ENCODE measurements at places on chromosomes 16 and 17.

DNA sequence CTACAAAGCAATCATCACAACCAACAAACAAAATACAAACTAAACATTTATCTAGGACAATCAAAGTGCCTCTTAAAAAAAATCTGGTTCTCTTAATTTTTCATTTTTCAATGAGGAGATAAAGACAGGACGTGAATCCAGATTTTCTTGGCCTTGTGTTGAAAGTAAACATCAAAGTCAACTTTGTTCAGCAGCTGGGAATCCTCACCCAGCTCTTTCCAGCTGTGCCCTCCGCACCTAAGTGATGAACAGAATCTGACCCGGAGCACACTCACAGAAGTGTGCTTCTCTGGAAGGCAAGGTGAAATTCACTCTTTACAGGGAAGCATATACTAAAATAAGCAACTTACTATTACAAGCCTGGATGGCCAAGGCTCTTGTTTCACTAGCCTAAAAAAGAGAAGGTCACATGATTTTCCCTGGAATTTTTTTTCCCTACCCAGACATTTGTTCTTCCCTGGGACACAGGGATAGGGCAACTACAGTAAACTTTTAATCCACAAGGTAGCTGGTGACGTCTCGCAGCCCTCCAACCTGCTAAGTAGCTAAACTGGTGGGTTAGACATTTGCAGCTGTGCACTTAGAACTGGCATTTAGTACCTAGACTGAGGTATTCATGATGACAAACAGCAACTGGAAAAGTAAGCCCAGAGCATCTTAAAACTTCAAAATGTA lies 3.2 kb downstream of the WIPI1 start:
- no peak for DNase-seq

DNA sequence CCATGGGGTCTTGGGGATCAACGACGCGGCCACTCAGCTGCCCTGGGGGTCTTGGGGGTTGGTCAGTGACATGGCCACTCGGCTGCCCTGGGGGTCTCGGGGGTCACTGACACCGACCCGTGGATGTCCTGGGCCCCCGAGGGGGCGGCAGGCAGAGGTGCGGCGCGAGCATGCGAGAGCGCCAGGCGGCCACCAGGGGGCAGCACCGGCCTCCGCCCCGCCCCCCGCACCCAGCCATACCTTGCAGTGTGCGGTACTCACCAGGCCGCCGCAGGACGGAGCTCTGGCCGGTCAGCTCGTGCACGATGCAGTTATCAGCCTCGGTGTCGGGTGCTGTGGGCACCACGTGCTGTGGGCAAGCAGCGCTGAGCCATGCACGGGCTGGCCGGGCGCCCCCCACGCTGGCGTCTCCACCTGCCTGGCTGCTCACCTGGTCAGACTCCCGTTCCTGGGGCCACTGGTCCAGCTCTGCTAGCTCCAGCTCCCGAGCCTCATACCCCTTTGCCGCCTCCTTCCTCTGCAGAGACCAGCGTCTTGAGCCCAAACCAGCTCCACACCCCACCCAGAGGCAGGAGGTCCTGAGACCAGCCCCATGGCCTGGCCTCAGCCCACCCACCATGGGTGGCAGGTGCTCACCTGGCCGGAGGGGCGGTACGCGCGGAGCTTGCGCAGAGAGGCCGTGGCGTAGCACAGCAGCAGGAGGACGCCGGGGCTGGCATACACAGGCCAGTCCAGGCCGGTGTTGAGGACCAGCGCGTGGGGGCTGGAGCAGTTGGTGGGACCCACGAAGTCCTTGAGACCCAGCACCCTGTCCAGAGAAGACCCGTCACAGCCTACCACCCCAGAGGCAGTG lies 31.2 kb downstream of the CTU2 start:
- DNase-seq, result no peak

DNA sequence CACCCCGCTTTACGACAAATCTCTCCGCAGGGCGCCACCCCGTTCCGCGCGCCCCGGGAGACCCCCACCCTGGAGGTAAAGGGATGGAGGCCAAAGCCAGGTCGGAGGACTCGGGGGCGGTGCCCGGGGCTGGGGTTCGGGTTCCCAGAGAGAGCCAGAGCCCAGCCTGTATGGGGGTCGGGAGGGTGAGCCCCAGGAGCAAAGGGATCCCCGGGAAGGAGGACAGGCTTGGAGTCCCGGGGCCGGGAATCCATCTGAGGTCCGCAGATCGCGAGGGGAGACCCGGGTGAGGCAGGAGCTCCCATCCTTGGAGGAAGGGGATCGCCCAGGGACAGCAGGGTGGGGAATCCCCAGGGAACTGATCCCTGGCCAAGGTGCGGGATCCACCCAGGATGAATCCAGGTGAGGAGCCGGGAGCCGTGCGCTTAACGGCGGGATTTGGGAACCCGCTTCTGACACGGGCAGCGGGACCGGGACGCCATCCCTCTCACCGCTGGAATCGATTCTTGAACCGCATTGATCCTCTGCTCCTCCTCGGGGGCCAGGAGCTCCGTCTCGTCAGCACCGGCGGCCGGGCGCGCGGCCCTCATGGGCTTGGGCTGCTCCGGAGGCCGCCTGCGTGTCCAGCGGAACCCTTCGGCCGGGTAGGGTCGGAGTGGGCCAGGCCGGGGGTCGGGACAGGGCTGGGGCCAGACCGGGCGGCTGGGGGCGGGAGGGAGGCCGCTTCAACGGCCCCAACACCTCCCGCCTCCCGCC lies at the start of gene MMD:
Gene MMD (minus strand): TSS at position 657 of the 756 bp plus-strand sequence. CDS start 140 bp downstream, at position 517.
- DNase-seq, result no peak

GRCh38 chr17:72560303-72561247 lies 439.8 kb downstream of the SOX9 start:
- DNase-seq, result no peak

DNA sequence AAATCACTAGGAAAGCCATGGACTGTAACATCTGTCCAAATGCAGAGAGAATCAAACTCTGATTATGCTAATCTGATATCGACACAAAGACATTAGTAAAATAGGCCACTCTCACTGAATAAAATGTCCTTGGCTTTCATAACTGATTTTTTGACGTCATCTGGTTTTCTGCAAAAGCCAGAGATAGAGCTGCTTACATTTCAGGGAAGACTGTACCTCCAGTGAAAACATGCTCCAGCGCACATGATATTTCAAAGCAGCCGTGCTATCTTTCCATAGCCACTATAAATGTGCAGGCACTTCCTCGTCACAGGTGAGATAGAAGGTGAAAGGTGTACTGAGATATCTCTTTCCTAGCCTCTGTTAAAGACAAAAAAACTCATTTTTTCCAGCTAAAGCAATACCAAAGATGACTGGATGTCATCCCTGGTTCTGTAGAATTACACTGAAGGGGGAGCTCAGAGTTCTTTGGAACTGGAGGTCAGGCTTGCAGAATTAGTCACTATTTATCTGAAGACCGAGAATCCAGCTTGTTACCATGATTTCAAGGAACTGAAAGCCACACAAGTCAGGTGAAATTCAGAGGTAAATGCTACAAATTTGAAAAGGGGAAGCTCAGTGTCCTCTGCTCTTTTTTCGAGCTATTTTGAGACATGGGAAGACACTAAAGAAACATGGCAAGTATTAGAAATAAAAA lies 249.5 kb downstream of the CA10 start:
- DNase-seq, result no peak

DNA sequence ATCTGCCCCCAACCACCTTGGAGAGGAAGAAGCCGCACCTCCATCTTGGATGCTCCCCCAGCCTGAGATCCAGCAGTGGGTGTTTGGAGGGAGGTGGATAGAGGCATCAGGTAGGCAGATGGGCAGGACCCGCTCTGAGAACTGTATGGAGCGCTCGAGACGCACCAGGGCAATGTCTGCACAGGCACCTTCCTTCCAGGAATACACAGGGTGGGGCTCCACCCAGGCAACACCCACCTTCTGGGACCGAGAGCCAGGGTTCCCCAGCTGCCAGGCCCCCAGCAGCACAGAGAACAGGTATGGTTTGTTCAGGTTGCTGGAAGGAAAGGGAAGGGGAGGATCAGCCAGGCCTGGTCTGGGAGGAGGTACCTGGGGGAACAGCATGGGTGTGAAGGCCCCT lies 2.4 kb downstream of the PRSS22 start:
- no peak for DNase-seq

DNA sequence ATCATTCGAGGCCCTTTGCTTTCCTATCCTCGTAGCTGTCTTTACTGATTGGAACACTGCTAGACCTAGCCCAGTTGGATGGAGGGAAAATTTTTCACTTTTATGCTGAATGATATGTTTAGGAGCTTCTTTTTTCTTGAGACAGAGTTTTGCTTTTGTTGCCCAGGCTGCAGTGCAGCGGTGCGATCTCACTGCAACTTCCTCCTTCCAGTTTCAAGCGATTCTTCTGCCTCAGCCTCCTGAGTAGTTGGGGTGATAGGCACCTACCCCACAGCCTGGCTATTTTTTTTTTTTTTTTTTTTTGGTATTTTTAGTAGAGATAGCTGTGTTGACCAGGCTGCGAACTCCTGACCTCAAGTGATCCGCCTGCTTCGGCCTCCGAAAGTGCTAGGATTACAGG lies 17.3 kb upstream of the PSMC5 start:
- DNase-seq, result no peak

DNA sequence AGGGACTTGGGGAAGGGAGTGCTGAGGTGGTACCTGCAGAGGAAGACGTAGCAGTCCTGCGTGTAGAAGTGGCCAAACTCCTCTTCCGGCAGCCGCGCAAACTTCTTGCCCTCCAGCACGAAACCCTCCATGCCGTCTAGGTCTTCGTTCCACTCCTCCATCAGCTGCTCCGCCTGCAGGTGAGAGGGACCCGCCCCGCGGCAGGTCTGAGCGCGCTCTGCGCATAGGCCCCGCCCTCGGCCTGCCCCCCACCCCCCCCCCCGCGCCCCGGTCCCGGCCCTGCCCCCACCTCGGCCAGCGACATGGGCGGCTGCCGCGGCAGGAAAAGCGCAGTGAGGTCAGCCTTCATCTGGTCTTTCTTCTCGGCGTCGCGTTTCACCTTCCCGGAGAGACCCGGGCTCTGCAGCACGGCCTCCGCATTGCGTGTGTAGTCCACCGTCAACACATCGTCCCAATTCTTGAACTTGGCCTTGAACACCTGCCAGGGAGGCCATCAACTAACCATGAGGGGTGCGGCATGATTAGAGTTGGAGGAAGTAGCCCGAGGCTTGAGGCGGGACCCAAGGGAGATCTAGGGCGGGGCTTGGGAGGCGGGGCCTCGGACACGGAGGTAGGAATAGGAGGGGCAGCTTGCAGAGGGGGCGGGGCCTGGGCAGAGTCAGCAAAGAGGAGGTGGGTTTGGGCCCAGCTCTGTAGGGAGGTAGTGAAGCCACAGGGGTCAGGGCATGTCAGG lies 11.5 kb downstream of the FLII start:
- DNase-seq, result no peak

- no peak for DNase-seq
Measured at GRCh38 chr17:27755706-27756466, 44.4 kb downstream of the NOS2 start.

DNA sequence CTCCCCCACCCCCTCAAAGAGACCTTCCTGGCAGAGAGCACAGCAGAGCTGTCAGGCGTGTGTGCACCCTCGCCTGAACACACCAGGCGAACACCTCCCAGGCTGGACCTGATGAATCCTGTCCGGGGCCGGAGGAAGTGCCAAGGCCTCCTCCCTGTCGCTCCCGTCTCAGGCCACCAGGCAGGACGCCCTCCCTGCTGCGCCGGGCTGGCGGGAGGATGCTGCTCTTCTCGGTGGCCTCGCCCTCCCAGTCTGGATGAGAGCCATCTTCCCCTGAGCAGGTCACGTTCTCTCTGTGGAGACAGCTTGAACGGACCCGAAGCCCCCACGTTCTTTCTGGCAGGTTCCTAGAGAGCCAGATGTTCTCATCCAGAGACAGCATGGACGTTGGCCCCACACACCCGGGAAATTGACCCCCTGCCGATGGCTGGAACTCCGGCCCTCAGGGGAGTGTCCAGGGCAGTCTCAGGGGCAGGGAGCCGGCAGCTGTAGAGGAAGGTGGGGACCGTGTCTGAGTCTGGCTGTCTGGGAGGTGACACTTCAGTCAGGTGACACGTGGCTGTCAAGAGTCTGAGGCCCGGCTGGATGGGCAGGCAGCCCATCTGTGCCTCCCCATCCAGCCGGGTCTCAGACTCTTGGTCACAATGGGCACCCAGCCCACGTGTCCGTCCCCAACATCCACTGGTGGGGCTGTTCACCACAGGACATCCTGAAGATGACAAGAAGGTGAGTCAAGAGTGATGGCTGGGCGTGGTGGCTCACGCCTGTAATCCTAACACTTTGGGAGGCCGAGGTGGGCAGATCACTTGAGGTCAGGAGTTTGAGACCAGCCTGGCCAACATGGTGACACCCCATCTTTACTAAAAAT lies 5.0 kb upstream of the TIMP2 start:
- DNase-seq, result no peak

DNA sequence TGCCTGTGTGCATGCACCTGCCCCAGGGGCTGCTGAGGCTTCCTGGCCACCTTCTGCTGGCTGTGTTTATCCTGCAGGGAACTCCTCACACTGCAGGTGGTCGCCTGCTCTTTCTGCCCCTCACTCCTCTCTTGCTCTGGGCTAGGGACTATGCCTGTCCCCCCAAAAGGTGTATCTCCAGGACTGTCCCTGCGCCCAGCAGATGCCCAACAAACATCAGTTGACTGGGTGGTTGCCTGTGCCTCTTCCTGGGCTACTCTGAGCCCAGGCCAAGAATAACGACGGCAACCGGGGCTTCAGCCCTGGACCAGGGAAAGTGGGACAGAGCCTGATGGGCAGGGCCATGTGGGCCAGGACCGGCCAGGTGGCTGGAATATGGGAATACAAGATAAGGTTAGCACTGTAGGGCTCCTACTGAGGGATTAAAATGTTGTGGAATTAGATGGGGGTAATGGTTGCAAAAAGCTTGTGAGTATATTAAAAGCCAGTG lies 55.4 kb downstream of the VAC14 start:
- no peak for DNase-seq

DNA sequence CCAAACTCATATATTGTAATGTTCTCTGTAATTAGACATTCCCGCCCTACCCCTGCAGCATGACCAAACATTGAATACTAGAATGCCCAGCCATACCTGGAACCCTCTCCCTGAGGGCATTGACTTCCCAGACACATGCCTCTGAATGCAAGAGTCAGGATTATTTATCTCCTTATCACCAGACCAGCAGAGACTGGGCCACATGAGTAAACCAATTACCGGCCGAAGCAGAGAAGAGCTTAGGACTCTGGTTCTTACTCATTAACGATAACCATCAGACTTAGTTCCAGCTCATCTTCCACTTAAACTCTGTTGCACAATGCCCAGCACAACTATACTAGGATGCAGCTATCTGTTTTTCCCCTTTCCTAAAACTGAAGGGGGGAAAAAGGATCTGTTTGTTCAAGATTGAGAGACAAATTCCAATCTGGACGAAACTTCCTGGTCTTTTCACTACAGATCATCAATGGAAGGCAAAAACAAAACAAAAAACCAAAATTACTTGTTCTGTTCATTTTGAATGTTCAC lies 88.2 kb upstream of the CORO6 start:
- DNase-seq, result no peak

GRCh38 chr16:89241187-89242007 lies 23.9 kb downstream of the ZNF778 start:
- DNase-seq, result peak; percentile 74
